Articular chondrocyte of knee joint (primary cell): ENCODE measurements at places on chromosomes 11 and 22. TPM values are rescaled to one million over a fixed set of nuclear protein-coding genes. Genes with fewer than 3 reads are reported as not detected.

The FERMT3 gene
- 1.0 and 1.2 TPM in 2 replicates for total RNA-seq

The OR4X1 gene
- total RNA-seq: not detected in 2 replicates

The MOGAT2 gene
- total RNA-seq: 0.13 TPM in 1 of 2 replicates, not detected in the other

The OR2AT4 gene
- total RNA-seq: not detected in 2 replicates

The PNPLA5 gene
- total RNA-seq: 0.13 TPM in 1 of 2 replicates, not detected in the other

The SLC22A8 gene
- total RNA-seq: not detected in 2 replicates

The TMPRSS4 gene
- total RNA-seq: under 0.01 TPM in 1 of 2 replicates, not detected in the other

The CNIH2 gene
- total RNA-seq: 0.22 TPM in 1 of 2 replicates, not detected in the other

The PKDREJ gene
- total RNA-seq: under 0.01 and 0.11 TPM in 2 replicates

The GATD1 gene
- 21.0 and 26.9 TPM in 2 replicates for total RNA-seq

The MS4A10 gene
- not detected in 2 replicates for total RNA-seq

The PTPN5 gene
- not detected in 2 replicates for total RNA-seq

The APOA5 gene
- not detected in 2 replicates for total RNA-seq

The MRGPRX4 gene
- total RNA-seq: not detected in 2 replicates

The CSNK2A3 gene
- 2.7 and 5.1 TPM in 2 replicates for total RNA-seq

The OR5B21 gene
- 0.22 TPM in 1 of 2 replicates, not detected in the other for total RNA-seq
